NAMALWA (cell line): ENCODE measurements at places on chromosomes 6 and 20.

GRCh38 chr6:31903957-31904356 lies 2.1 kb upstream of the ZBTB12 start:
- no peak for DNase-seq

DNA sequence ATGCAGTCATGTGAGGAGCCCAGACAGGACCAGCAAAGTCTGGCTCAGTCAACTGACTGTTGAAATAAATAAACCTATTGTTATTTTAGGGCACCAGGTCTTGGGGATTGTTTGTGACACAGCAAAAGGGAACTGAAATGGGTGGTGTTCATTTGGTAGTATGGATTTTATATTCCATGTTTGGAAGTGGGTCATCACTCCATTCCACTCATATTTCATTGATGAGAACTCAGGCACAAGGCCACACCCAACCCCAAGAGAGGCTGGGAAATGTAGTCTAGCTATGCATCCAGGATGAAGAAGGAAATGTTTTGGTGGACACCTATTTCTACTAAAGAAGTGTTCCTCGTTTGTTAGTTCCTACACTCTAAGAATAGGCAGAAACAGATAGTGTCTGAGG lies 64.9 kb upstream of the BTBD3 start:
- DNase-seq = no peak

DNA sequence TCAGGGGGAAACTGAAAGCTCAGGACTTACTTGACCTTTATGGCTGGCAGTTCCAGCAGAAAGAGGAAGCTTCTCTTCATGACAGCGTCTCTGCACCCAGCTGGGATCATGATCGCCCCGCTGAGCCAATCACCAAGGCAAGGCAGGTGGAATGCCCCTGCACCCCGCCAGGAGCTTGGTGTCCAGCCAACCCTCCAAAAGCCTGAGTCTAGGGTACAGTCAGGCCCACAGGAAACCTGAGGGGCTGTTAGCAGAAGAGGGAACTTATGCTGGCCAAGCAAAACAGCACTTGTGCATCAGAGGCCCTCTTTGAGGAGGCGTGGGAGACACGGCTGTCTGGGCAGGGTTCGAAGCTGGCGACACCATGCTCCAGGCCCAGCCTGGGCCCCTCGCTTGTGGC lies 188.3 kb upstream of the GMDS start:
- no peak for DNase-seq

- DNase-seq = peak; percentile 59
Measured at GRCh38 chr6:38638941-38639497, 710 bp downstream of the BTBD9 start.

DNA sequence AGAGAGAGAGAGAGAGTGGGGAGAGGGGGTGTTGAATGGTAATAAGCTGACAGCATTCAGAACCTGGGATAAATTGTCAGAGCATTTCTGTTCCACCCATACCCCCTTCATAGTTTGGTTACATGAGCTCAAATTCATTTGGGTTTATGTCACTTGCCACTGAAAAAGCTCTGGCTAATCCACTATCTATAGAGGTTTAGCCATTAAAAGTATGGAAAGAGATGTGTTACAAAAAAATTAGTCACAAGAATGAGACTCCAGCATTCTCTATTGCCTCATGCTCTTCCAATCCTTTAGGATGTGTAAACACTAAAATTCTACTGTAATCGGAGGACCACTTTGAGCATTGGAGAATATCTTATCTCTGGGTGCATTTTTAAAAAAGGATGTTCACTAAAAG lies 297.6 kb upstream of the TCF21 start:
- no peak for DNase-seq

- DNase-seq = no peak
Measured at GRCh38 chr6:77604476-77604875, 48.4 kb upstream of the MEI4 start.

DNA sequence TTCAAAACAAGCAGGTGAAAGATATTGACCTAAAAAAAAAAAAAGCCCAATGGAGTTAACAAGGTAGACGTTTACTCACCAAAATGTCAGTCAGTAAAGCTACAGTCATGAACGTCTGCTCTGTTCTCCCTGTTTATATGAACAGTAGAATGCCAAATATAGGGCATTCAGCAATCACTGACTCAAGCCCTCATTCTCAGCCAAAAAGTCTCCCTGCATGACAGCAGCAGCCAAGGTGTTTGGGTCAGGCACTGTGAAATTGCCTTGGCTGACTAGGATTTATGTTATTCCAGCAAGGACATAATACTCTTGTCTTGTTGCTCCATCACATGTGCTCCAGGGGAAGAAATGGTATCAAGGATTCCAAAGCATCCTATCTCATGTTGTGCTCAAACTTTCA lies 194.7 kb upstream of the RSPO3 start:
- DNase-seq = no peak

- DNase-seq = no peak
Measured at GRCh38 chr6:74598462-74599393, 607.1 kb downstream of the COL12A1 start.

GRCh38 chr6:3888153-3888957 lies 39.2 kb downstream of the FAM50B start:
- no peak for DNase-seq

- no peak for DNase-seq
Measured at GRCh38 chr6:35406711-35407485, 45.2 kb upstream of the FANCE start.

DNA sequence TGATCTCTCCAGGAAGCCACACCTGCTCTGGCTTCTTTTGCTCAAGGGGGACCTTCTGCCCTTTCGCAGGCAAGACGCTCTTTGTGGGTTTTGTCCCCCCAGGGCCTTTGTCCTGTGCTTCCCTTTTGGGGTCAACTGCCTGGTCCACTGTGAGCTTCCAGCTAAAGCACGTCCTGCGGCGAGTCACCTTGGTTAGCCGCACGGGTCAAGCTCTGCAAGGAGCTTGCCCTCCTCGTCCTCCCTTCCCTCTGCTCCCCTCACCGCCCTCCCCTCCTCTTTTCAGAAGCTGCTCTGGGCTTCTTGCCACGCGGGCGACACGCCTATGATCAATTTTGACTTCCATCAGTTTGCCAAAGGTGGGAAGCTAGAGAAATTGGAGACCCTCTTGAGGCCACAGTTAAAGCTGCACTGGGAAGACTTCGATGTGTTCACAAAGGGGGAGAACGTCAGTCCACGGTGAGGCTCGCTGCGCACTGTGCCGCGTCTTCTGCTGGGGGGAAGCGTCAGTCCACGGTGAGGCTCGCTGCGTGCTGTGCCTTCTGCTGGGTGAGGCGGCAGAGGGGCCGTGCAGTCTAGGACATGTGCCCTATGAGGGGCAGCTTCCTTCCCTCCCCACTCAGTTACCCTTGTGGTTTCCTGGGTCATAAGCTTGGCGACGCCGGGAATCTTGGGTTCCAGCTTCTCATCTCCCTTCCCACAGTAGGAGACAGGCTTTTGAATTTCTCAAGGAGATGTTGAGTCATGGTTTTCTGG lies 80.2 kb downstream of the SYNJ2 start:
- DNase-seq = no peak

GRCh38 chr6:50966986-50967385 lies 148.3 kb downstream of the TFAP2B start:
- DNase-seq = no peak

GRCh38 chr6:150286912-150287311 lies 81.9 kb upstream of the IYD start:
- no peak for DNase-seq

DNA sequence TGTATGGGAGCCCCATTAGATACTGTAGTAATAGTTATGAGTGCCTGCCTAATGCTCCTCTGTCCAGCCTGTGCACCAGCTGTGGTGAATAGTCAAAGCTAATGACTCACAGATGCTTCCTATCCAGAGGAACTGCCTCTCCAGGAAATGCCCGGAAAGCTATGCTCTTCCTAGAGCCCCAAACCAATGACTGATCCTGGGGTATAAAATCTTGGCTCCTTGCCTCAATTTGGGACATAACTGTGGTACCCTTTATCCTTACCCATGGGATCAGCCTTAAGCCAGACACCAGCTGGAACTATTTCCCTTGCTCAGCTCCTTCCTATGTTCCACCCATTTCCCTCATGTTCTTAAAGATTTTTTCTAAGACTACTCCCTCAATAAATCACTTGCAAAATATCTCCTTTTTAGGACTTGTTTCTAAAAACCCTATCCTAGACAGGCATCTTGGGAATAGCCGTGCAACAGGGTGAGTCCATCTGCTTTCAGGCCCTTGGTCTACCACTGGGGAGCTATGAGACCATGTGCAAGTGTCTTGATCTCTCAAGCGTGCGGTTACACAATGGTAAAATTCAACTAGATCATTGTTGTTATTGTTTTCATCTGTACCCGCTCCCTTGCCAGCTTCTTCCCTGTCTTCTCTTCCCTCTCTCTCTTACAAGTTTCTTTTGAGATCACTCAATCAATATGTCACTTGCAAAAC lies 283.7 kb downstream of the BTBD3 start:
- DNase-seq = no peak

DNA sequence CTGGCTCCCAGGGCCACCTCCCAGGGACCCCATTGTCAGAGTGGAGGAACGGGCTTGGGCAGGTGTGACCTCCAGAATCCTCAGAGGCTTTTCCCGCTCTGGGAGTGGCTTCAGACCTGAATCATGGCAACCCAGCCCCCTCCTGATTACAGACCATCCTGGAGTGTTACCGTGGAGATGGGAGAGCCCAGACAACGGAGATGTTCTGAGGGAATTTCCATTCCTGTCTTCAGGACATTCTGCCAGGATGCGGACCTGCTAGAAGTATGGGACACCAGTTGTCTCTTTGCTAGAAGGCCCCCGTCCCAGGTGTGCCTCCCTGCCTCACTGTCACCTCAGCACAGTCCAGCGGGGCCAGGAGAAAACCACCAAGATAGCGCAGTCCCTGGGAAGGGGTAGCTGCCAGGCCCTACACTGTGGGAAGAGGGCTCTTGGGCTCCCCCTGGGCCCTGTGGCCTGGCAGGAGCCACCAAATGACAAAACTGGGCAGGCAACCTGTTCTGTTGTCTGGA lies 109.9 kb downstream of the PSMB1 start:
- DNase-seq = no peak

DNA sequence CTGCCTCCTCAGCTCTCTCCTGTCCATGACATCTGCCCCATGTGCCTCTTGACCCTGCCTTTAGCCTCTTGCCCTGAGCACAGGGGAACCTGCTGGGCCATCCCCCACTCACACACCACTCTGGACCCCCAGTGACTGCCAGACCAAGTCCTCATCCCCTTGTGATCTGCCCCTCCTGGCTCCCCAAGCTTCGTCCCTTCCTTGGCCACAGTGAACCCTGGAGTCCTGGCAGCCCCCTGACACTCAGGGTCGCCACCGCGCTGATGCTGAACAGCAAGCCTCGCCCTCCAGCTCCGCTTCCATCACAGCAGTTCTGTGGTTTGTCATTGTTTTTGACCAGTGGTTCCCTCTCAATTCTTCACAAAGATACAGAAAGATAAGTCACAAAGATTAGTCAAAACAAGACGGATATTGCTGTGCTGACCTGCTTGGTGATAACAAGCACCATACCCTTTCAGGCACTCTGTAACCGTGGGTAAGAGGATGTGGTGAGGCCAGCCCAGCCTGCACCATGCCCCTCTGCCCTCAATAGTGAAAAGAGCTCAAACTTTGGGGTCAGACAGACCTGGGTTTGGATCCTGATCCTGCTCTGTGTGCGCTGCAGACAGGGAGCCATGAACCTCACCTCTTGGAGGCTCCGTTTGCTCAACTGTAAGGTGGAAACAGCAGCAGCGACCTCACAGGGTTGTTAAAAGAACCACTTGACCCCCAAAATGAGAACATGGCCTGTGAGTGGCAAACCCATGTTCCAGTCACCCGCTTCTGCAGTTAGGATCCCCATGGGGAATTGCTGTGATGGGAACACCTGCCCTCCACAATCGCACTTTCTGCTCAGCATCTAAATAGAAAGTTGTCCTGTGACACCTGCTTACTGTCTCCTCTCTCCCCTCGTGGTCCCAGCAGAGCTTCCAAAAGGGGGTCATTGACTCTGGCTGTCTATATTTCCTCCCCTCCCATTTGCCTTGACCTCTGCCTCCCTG lies 114.5 kb downstream of the TOX2 start:
- DNase-seq = no peak

DNA sequence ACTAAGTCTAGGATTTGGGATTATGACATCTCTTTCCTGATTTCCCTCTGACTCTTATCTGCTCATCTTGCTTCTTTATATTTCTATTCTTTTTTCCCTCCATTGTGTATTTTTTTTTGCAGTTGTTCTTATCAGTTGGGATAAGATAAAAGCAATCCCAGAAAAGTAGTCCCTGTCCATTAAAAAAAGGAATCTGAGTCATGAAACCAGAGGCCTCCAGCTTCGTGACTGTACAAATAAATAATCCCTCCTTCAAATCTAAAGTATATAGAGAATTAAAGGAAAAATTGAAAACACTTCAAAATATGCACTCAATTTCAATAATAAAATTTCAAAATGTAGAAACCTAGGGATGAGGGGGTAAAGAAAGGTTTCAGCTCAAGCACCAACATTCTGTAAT lies 317.8 kb upstream of the NT5E start:
- no peak for DNase-seq

GRCh38 chr20:38057351-38057972 lies 23.9 kb downstream of the RPRD1B start:
- DNase-seq = peak; percentile 89
